ENCODE measurements at places on chromosomes 6 and 20.

GRCh38 chr20:9742821-9743220 is 96.1 kb downstream of the PAK5 start:
- no peaks in the 10 kb centered on the region for H3K27me3 ChIP-seq
- H3K36me3 ChIP-seq, result no peaks in the 10 kb centered on the region
- H3K4me1 ChIP-seq, result no peaks in the 10 kb centered on the region

DNA sequence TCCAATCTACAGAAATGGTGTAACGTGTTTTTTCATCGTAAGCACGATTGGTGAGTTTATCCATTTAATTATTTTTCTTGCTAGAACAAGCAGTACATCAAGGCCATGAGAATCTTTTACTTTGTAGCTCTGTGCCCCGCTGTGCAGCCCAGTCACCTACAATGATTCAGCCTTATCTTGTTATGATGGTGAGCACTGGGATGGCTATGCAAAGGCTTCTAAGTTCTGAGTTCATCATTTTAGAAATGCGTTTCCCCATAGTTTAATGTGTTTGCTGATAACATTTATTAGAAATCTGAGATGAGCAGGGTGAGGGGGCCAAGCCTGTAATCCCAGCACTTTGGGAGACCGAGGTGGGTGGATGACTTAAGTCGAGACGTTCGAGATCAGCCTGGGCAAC is 111.8 kb upstream of the QKI start:
- H3K36me3 ChIP-seq, result no peaks in the 10 kb centered on the region
- no peaks in the 10 kb centered on the region for H3K27me3 ChIP-seq
- no peaks in the 10 kb centered on the region for H3K4me1 ChIP-seq

DNA sequence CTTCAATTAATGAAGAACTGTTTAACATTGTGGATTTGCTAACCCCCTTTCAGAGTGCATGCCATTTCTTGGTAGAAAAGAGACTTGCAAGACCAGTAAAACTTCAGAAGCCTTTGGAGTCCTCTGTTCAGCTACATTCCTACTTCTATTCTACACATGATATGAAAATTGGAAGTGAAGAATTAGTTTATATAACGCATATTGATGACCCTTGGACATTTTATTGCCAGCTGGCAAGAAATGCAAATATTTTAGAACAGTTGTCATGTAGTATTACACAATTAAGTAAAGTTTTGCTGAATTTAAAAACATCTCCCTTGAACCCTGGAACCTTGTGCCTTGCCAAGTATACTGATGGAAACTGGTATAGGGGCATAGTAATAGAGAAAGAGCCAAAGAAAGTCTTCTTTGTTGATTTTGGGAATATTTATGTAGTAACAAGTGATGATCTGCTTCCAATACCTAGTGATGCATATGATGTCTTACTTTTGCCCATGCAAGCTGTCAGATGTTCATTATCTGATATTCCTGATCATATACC is 3.3 kb downstream of the TDRD6 start:
- no peaks in the 10 kb centered on the region for H3K27me3 ChIP-seq
- no peak overlapping the region for H3K4me3 ChIP-seq
- H3K4me1 ChIP-seq, result no peaks in the 10 kb centered on the region
- no peaks in the 10 kb centered on the region for H3K36me3 ChIP-seq
- DNase-seq, result no peak
- no peak overlapping the region for H3K27ac ChIP-seq

DNA sequence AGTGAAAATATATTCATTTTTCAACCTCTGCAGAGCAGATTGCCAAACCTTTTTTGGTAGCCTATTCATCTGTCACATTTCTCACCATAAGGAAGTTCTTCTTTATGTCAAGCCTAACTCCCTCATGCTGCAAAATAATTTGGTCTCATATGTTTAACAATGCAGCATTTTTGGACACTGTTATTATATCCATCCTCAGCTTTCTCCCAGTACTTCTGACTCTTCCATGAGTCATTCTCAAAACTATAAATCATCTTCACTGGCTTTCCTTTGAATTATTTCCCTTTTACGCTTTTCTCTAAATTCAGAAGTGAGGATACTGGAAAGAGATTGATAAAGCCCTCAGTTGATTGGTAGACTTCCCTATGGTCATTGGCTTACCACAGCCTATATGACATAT is 192.2 kb downstream of the TPBG start:
- no peak overlapping the region for H3K4me3 ChIP-seq
- no peaks in the 10 kb centered on the region for H3K36me3 ChIP-seq
- H3K27ac ChIP-seq, result no peak overlapping the region

DNA sequence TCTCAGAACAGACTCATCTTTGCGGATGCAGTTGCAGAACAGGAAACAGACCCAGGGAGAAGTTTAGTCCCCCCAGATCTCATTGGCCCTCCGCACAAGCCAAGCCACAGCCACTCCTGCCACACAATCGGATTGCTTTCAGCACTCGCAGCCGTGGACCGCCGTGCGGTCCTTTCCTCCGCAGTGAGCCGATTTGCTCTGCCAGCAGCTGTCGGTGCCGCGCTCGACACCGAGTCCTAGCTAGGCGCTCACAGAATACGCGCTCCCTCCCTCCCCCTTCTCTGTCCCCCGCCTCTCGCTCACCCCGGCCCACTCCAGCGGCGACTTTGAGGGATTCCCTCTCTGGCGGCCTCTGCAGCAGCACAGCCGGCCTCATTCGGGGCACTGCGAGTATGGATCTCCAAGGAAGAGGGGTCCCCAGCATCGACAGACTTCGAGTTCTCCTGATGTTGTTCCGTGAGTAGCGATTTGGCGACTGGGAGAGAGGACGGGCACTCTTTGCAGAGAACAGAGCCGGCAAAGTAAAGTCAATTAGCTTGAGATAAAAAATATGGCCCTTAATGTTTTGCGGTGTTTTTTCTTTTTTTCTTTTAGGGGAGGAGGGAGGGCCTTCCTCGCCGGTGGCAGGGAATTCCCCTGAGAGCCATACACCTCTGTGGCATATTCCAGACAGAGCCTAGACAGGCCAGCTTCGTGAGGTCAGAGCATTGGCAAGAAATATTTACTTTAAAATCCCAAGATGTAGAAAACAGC is at the start of gene LAMP5:
TSS of gene LAMP5 (plus strand) at position 130 of the 753 bp plus-strand sequence. CDS start at position 393, 263 bp downstream.
- peaks cover 81% of the 10 kb centered on the region for H3K27me3 ChIP-seq
- no peak within 1 kb of the TSS for H3K4me3 ChIP-seq
- no peak for DNase-seq
- H3K27ac ChIP-seq, result no peak within 1 kb of the TSS

DNA sequence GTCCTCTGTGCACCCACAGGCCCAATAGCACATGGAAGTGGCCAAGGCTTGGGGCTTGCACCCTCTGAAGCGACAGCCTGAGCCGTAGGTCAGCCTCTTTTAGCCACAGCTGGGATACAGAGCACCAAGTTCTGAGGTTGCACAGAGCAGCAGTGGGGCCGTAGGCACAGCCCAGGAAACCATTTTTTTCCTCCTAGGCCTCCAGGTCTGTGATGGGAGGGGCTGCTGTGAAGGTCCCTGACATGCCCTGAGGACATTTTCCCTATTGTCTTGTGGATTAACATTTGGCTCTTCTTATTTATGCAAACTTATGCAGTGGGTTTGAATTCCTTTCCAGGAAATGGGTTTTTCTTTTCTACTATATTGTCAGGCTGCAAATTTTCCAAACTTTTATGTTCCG is 878.7 kb upstream of the MAN1A1 start:
- H3K27ac ChIP-seq, result no peak overlapping the region
- no peak overlapping the region for H3K4me3 ChIP-seq
- no peak for DNase-seq
- no peaks in the 10 kb centered on the region for H3K4me1 ChIP-seq
- no peaks in the 10 kb centered on the region for H3K36me3 ChIP-seq
- H3K27me3 ChIP-seq, result no peaks in the 10 kb centered on the region

All from thymus (tissue), 14 donors.